ENCODE measurements at places on chromosomes 4 and X.

- DNase-seq: no peak
Observed at GRCh38 chrX:643241-643595, 12.6 kb downstream of the SHOX start.

DNA sequence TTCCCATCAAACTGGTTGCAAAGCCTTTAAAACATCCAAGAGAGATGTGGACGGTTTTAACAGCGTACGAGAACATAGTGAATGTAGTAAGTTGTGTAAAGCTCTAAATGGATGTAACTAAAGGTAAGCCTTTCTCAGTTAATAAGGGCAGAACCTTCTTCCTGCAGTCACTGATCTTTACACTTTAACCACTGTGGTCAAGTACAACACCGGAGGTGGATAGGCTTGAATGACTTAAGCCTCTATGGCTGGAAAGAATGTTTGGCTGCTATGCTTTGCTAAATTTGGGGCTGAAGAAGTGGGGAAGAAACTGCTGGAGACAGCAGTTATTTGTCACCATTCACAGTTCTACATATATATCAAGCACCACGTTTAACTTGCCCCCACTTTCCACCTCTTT, 285.1 kb upstream of the FMR1 start:
- no peak for DNase-seq

DNA sequence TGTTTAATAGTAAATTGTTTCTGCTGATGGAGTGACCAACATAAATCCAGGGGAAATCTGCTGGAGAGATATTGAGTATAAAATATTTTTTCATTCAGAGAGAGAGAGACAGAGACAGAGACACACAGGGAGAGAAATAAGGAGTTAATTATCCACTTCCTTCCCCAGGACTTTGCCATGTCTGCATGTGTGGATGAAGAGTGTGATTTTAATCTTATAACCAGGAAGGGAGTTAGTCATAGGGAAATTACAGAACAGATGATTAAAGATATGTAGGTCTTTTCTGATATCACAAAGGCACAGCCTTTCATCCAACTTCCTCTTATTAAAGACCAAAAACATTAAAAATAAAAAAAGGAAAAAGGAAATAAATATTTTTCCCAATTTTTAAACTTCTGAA, 526.3 kb downstream of the SPRY1 start:
- DNase-seq: no peak

GRCh38 chr4:162984621-162985020, 182.1 kb downstream of the NAF1 start:
- no peak for DNase-seq

DNA sequence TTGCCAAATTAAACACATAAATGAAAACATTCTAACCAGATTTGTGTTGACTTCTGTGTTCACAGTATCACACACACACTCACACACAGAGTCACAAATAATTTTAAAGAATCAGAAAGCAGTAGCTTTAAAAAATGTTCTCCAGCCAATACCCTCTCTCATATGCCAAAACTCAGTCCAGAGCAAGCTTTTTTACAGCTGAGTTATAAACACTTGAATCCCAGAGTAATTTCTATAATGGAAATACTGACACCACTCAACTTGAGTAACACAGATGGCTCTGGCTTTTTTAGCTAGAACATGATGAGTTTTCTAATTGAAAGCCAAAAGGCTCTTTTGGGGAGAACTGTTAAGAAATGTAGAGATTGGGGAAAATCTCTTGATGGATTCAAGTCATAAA, 100.8 kb downstream of the DOCK11 start:
- no peak for DNase-seq

DNA sequence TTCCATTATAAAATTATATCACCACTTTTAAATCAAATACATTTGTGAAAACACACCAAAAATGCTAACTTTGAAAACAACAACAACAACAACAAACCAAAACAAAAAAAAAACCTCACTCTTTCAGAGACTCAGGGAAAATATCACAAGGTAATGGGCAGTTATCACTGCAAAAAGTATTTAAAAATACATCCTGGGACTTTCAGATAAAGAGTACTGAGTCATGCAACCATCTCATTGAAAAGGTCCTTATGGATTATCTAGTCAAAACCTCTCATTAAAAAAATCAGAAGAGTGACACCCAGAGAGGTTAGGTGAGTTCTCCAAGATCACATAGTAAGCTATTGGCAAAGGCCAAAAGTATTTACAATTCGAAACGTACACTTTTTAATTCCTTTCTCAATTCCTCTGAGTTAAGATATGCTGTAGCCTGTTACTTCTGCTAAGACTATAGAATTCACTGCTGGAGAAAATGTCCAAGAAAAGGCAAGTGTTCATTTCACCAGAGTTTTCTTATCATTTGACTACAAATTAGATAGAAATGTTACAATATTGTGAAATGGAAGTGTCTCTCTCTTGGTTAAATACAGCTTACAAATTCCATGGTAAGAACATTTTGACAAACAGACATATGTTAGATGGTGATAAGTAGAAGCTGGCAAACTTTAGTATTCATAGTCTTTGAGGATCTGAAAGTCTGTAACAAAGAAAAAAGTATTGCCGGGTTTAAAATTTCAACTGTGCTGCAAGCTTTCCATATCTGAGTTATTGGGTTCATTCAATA, 9.3 kb downstream of the STX18 start:
- no peak for DNase-seq

- no peak for DNase-seq
Observed at GRCh38 chr4:11232015-11232414, 196.7 kb downstream of the HS3ST1 start.

DNA sequence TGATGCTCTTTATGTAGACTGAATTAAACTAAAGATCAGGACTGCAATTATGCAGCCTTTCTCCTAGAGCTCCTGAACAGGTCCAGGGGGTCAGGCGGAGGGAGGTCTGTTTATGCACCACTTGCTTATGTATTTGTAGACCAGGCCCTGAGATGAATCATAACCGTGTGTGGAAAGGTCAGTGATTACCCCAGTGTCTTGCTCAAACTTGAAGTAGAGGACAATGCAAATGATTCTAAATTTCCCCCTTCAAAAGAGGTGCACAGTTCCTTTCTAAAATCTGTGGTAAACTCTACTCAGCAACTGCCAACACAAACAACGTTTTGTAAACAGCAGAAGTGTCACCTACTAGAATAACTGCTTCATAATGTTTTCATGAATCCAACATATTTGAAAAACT, 13.0 kb upstream of the TBC1D9 start:
- DNase-seq: no peak

DNA sequence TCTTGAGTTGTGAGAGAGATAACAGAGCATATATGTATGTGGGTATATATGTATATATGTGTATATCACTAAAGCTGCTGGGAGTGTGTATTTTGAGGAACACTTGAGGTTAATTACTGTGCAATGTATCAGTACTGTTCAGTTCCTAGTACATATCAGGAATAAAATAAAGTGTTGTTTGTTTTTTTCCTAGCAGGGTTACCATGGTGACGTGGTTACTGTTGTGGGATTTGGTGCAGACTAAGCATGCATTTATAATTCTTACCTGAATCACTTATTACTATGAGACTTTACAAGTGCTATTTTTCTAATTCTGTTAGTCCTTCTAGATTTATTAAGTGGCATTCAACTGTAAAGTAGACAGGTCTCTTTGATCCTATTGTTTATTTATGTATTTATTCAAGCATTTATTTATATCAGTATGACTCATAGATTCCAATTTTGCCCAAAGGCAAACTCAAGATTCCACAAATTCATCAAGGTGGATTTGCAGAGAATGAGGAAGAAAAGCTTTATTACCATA, 26.9 kb upstream of the BEX4 start:
- no peak for DNase-seq

GRCh38 chrX:41452565-41453356, 5.6 kb downstream of the NYX start:
- no peak for DNase-seq

GRCh38 chrX:151821226-151821625, 86.7 kb downstream of the CNGA2 start:
- DNase-seq: no peak

DNA sequence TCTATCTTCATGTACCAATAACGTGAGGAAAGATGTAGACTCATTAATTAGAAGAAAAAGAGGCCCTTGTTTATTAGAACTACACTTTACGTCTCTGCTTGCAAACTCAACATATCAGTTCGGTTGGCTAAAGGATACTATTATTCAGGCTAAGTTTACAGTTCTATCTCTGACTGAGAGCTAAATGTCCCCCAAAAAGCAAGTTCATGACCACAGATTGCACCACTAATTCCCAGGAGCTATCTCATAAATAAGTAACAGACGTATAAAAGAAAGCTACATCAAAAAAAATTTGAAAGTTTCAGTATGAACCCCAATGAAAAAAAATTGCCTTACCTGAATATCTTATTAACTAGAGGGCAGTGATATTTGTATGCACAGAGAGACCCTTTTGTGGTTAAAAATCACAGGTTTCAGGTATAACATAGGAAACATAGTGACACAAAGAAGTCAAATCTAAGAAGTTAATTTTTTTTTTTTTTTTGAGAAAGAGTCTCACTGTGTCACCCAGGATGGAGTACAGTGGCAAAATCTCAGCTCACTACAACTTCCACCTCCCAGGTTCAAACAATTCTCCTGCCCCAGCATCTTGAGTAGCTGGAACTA, 128.9 kb downstream of the MAB21L2 start:
- DNase-seq: no peak

DNA sequence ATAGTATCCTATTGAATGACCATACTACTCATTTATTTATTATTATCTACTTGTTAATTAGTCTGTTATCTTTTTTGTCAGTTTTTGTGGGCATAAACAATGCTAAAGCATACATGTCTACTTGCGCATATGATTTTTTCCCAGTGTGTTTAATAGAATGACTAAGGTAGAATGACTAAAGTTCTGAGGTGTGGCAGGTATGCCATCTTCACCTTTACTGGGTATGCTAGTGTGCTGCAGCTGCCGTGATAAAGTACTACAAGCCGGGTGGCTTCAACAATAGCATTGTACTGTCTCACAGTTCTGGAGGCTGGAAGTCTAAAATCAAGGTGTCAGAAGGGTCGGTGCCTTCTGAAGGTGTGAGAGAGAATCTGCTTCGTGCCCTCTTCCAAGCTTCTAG, 19.2 kb downstream of the CD38 start:
- DNase-seq: no peak

GRCh38 chr4:102213031-102213430, 132.3 kb downstream of the SLC39A8 start:
- DNase-seq: no peak

- DNase-seq: no peak
Observed at GRCh38 chr4:168832763-168833575, 177.1 kb downstream of the CBR4 start.

- no peak for DNase-seq
Observed at GRCh38 chr4:140607852-140608251, 39.1 kb upstream of the UCP1 start.

DNA sequence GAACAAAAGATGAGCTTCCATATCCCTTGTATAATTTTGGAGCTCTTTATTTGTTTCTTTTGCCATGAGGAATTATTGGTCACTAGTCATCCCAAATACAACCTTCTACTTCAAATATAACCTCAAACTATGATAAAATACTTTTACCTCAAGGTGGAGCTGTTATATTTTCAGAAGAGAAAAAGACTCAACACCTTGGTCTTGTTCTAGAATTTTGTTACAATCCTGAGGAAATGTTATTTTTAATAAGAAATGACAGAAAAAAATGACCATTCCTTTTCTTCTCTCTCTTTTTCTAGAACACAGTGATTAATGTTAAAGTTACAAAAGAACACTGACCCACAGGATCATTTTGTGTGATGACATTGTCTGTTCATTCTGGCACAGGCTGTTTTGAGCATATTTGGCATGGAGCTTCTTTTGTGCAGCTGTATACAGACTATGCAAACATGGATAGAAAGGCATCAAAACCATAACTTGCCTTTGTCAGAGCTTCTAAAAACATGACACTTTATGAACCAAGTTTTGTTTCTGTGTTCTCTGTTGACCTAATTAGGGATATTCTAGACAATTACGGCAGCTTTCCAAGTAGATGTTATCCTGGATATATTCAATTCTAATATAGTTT, 159.6 kb upstream of the CTSO start:
- DNase-seq: no peak

All from CD4-positive, alpha-beta T cell treated with Interferon alpha-2 for 1 hour (primary cell).